ENCODE measurements at places on chromosomes 7 and 10.

DNA sequence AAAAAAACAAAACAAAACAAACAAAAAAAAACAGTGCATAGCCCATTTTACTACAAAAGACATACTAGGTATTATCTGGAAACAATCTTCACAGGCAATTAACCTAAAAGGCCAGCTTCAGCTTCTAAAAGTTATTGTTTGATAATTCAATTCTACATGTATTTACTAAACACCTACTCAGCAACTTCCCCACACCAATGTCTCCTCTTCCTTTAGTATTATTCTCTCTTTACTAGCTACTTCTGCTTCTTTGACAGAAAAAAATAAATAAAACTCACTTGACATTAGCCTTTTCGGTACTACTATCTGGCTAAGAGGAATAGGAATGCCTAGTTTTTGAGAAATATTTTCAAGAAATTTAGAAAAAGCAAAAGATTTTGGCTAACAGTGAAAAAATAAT is 2.8 kb downstream of the TM9SF3 start:
- DNase-seq = no peak

DNA sequence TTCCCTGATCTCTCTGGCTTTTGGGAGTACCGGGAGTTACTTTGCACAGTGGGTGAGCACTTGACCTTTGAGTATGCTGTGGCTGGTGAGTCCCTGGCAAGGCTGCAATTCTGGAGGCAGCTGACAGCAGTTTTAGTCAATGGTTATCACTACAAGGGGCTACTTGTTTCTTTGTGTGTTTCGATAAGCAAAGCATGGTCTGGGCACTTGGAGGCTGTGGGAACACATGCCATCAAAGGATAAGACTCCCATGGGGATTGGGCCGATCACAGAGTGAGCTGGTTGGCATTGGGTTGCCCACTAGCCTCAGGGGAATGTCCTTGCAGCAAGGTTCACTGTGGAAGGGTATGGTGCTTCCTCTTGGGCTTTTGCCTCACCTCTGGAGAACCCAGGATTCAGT is 208.2 kb downstream of the SNX13 start:
- no peak for DNase-seq

GRCh38 chr7:155963356-155963755 is 151.1 kb upstream of the SHH start:
- no peak for DNase-seq

DNA sequence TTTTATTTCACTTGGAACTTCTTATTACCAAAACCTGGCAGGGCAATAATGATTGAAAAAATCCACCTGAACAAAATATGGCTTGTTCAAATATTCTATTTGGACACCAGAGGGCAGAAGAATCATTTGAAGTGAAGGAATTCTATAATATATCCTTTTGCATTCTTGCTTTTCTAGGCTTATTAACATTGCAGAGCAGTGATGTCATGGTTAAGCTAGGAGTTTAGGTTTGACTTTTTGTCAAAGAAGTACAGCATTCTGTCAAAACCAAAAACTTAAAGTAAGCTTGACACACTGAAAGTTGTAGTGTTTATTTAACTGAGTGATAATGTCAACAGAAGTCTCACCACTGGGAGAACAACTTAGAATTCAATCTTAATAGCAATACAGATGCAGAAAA is 156.0 kb downstream of the SEMA3D start:
- no peak for DNase-seq

- no peak for DNase-seq
These were observed 118.1 kb downstream of the CTTNBP2 start for GRCh38 chr7:117755136-117755535.

GRCh38 chr7:122298618-122299017 is 5.9 kb downstream of the FEZF1 start:
- no peak for DNase-seq

GRCh38 chr10:35722636-35723035 is 80.5 kb upstream of the FZD8 start:
- no peak for DNase-seq

- DNase-seq = no peak
These were observed 430.5 kb upstream of the GALNT17 start for GRCh38 chr7:70701477-70701876.

GRCh38 chr10:79092292-79092896 is 23.6 kb downstream of the ZMIZ1 start:
- DNase-seq = no peak

GRCh38 chr7:149708026-149708425 is 65.4 kb downstream of the ZNF467 start:
- DNase-seq = no peak
